Karpas-422 (cell line): ENCODE measurements at places on chromosomes 1 and 21.
A peak's percentile ranks its signal among the peaks of the same experiment; 100 is the strongest.

- H3K4me3 ChIP-seq, result no peak overlapping the region
- H3K27ac ChIP-seq, result no peak overlapping the region
- DNase-seq, result no peak
- peaks cover 18% of the 10 kb centered on the region for H3K4me1 ChIP-seq
- H3K27me3 ChIP-seq, result no peaks in the 10 kb centered on the region
Measured at GRCh38 chr1:9865724-9866123, 42.0 kb upstream of the CLSTN1 start.

GRCh38 chr1:113534875-113535274, 144.6 kb downstream of the MAGI3 start:
- no peaks in the 10 kb centered on the region for H3K36me3 ChIP-seq
- H3K27ac ChIP-seq, result no peak overlapping the region
- no peak for DNase-seq

DNA sequence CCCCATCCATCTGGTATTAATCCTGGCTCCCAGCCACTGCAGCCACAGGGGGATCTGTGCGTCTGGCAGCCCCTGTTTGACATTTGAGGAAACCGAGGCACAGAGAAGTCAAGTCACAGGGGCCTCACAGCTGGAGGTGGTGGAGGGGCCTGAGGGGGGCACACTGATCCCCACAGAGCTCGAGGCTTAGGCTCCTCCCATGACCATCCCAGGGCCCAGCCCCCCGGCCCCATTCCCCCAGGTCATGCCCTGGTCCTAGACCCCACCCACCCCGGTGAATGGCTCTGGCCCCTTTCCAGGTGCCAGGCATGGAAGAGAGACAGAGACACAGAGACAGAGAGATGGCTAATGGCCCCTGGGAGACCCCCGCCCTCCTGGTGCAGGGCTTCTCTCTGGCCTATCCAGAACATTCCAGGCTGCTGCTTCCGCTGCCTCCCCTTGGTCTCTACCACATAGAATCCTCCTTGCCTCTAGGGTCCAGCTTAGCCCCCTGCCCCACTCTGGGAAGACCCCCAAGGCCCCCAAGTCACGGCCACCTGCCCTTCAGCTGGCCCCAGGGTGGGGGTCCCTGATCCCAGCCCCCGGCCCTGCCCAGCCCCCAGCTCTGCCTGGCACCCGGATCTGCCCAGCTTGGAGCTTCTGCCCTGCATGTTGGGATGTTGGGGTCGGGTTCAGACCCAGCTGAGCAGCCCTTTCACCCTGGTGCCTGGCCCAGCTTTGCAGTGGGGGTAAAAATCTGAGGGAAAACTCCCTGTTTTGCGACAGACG, 29.2 kb upstream of the LRRC3 start:
- no peaks in the 10 kb centered on the region for H3K36me3 ChIP-seq
- H3K27me3 ChIP-seq, result no peaks in the 10 kb centered on the region
- no peak overlapping the region for H3K4me3 ChIP-seq
- no peak overlapping the region for H3K27ac ChIP-seq

DNA sequence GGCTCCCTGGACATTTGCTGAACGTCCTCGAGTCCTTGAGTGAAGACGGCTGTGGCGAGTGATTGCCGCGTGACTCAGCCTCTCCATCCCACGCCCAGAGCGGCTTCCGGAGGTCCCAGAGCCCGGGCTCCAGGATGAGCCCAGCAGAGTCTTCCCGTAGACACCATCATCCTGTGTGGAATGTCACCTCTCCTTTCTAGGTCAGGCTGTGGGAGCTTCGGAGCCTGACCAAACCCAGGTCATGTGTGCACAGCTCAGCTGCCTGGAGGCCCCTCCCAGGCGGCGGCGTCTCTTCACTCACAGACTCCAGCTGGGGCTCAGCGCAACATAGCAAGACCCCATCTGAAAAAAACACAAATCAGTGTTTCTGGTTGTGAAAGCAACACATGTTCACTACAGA, 38.2 kb downstream of the PRKCZ start:
- DNase-seq, result no peak
- H3K4me3 ChIP-seq, result no peak overlapping the region

- H3K36me3 ChIP-seq, result no peaks in the 10 kb centered on the region
- H3K4me3 ChIP-seq, result no peak overlapping the region
- peaks cover 9% of the 10 kb centered on the region for H3K4me1 ChIP-seq
- no peaks in the 10 kb centered on the region for H3K27me3 ChIP-seq
- no peak overlapping the region for H3K27ac ChIP-seq
- DNase-seq, result no peak
Measured at GRCh38 chr1:211511030-211511700, 19.2 kb upstream of the RD3 start.

DNA sequence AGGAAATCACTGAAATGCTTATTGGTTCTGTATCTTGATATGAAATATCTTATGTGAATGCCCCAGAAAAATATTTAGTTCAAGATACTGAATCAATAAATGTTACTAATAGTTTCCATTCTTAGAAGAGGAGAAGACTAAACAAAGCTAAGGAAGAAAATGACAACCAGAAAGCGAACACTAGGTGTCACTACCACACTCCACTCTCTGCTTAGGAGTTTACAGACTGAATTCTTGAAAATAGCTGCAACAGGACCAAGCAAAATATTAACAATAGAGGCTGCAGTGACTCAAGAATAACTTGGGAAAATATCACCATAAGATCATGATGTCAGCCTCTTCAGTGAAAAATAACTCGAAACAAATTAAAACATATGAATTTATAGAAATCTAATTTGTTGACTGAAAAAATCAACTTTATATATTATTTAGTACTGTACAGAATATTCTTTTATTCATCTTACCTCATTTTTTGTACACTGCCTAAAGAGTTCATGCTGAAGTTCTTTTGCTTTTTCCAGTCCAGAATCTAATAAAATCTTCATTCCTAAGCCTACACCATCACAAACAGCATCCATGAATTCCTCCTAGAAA, 61.6 kb downstream of the KIF14 start:
- no peaks in the 10 kb centered on the region; the same call in 1 of the 2 replicates for H3K4me1 ChIP-seq
- no peak overlapping the region for H3K27ac ChIP-seq
- DNase-seq, result peak; percentile 77
- H3K27me3 ChIP-seq, result no peaks in the 10 kb centered on the region
- peaks cover 5% of the 10 kb centered on the region; the same call in 1 of the 2 replicates for H3K36me3 ChIP-seq

DNA sequence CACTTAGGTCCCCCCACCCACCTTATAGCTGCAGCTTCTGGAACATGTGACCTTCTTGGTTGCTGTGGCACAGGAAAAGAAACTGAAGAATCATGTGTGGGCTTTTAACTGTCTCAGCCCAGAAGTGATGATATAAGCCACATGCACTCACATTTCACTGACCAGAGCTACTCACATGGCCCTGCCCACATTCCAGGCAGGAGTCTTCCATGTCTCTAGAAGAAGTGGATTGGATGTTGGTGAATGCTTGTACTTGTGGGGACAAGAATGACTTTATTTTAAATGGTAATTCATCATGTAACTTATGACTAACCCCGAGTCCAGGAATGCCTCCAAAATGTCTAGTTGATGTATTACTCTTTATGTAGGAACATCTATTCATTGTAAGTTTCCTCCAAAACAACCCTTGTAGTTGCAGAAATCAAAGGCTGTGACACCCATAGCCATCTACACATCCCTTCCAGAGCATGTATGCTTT, 15.8 kb upstream of the CAMK1G start:
- no peak overlapping the region for H3K4me3 ChIP-seq
- DNase-seq, result no peak
- H3K36me3 ChIP-seq, result no peaks in the 10 kb centered on the region
- H3K27me3 ChIP-seq, result no peaks in the 10 kb centered on the region

GRCh38 chr1:218495931-218496330, 150.8 kb downstream of the TGFB2 start:
- no peaks in the 10 kb centered on the region for H3K4me1 ChIP-seq
- no peak overlapping the region for H3K4me3 ChIP-seq
- DNase-seq, result no peak
- H3K27me3 ChIP-seq, result no peaks in the 10 kb centered on the region
- H3K27ac ChIP-seq, result no peak overlapping the region

- H3K4me3 ChIP-seq, result no peak overlapping the region
- DNase-seq, result no peak
- H3K27me3 ChIP-seq, result no peaks in the 10 kb centered on the region
- H3K4me1 ChIP-seq, result no peaks in the 10 kb centered on the region
Measured at GRCh38 chr21:30058928-30059327, 107.7 kb downstream of the CLDN17 start.

GRCh38 chr1:58497499-58497898, 49.0 kb downstream of the OMA1 start:
- peak overlapping the region; percentile 76 for H3K27ac ChIP-seq
- peak; percentile 70 for DNase-seq
- no peaks in the 10 kb centered on the region for H3K27me3 ChIP-seq
- peaks cover 35% of the 10 kb centered on the region for H3K4me1 ChIP-seq

GRCh38 chr1:7177021-7177420, 391.8 kb downstream of the CAMTA1 start:
- no peak for DNase-seq
- H3K27me3 ChIP-seq, result no peaks in the 10 kb centered on the region
- H3K4me1 ChIP-seq, result no peaks in the 10 kb centered on the region
- H3K27ac ChIP-seq, result no peak overlapping the region

- no peak overlapping the region for H3K4me3 ChIP-seq
- no peak for DNase-seq
Measured at GRCh38 chr1:100700586-100700985, 19.0 kb upstream of the VCAM1 start.

GRCh38 chr1:99131546-99131945, 126.9 kb upstream of the PLPPR5 start:
- H3K4me1 ChIP-seq, result no peaks in the 10 kb centered on the region
- H3K36me3 ChIP-seq, result no peaks in the 10 kb centered on the region
- no peak for DNase-seq
- H3K4me3 ChIP-seq, result no peak overlapping the region
- no peak overlapping the region for H3K27ac ChIP-seq

DNA sequence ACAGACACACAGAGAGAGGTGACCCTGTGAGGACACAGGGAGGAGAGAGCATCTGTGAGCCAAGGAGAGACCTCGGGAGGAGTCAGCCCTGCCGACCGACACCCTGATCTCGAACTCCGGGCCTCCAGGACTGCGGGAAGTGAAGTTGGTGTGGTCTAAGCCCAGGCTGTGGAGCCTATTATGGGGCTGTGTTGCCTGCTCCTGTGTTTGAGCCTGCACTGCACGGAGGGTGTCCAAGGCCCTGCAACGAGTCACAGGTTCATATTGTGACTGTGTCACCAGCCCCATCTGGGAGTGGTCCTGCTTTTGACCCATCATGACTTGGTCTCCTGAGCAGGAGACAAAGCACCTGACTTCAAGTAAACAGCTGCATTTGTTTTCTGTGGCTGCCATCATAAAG, 186.0 kb upstream of the AJAP1 start:
- no peaks in the 10 kb centered on the region for H3K27me3 ChIP-seq
- H3K27ac ChIP-seq, result no peak overlapping the region
- DNase-seq, result no peak
- no peaks in the 10 kb centered on the region for H3K4me1 ChIP-seq
- no peak overlapping the region for H3K4me3 ChIP-seq

- no peak overlapping the region for H3K4me3 ChIP-seq
- no peak for DNase-seq
- H3K27me3 ChIP-seq, result no peaks in the 10 kb centered on the region
- H3K27ac ChIP-seq, result no peak overlapping the region
Measured at GRCh38 chr1:94978401-94978800, 51.5 kb upstream of the CNN3 start.

DNA sequence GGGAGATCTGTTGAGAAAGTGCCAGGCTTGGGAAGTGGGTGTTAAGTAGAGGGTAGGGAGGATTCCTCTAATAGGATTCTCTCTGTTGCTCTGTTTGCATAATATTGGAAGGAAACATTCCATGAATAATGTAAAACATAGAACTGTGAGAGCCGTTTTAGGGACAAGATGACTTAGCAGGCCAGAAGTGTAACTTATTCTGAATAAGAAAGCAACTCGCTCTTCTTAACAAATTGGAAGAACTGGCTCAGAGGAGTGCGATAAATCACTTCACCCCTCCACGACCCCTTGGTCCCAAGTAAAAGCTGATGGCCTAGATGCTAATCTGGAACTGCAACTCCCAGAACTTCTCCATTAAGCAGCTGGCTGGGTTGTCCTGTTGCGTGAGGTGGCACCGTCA, 19.1 kb downstream of the SIM2 start:
- H3K4me3 ChIP-seq, result no peak overlapping the region
- H3K4me1 ChIP-seq, result no peaks in the 10 kb centered on the region
- no peak for DNase-seq
- no peaks in the 10 kb centered on the region for H3K27me3 ChIP-seq

- no peaks in the 10 kb centered on the region for H3K27me3 ChIP-seq
- H3K4me1 ChIP-seq, result no peaks in the 10 kb centered on the region
- no peak overlapping the region for H3K4me3 ChIP-seq
- H3K36me3 ChIP-seq, result peaks cover 46% of the 10 kb centered on the region; the same call in 1 of the 2 replicates
- H3K27ac ChIP-seq, result no peak overlapping the region
- no peak for DNase-seq
Measured at GRCh38 chr1:90973897-90974798, 47.7 kb downstream of the ZNF644 start.

DNA sequence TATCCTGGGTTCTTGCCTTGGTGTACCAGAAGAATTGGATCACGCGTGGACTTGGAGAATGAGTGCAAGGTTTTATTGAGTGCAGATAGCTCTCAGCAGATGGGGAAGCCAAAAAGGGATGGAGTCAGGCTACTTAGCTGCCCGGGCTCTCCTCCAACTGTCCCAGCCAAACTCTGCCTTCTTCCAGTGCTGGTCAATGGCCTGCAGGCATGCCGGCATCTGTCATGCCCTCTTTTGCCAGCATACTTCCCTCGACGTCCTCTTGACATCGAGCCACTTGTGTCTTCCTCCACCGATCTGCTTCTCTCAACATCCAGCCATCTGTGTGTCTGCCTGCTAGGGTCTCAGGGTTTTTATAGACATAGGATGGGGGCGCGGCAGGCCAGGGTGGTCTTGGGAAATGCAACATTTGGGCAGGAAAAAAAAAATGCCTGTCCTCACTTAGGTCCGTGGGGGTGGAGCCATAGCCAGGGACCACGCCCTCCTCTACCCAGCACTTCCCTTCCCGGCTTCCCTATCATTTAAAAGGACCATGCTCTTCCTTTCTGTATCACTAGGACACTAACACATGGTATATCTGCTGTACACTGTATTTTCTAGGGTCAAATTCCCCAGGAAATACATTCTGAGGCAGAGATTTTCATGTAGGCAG, 47.0 kb upstream of the BCAR3 start:
- H3K4me1 ChIP-seq, result no peaks in the 10 kb centered on the region
- H3K36me3 ChIP-seq, result no peaks in the 10 kb centered on the region
- DNase-seq, result no peak
- H3K27ac ChIP-seq, result no peak overlapping the region
- H3K27me3 ChIP-seq, result no peaks in the 10 kb centered on the region
- H3K4me3 ChIP-seq, result no peak overlapping the region

GRCh38 chr1:110060034-110060661, 10.3 kb downstream of the ALX3 start:
- H3K4me3 ChIP-seq, result no peak overlapping the region
- DNase-seq, result peak; percentile 91
- no peak overlapping the region for H3K27ac ChIP-seq
- H3K4me1 ChIP-seq, result peaks cover 15% of the 10 kb centered on the region

- no peak overlapping the region for H3K27ac ChIP-seq
- H3K27me3 ChIP-seq, result no peaks in the 10 kb centered on the region
Measured at GRCh38 chr1:112439592-112439991, 43.6 kb downstream of the CTTNBP2NL start.

DNA sequence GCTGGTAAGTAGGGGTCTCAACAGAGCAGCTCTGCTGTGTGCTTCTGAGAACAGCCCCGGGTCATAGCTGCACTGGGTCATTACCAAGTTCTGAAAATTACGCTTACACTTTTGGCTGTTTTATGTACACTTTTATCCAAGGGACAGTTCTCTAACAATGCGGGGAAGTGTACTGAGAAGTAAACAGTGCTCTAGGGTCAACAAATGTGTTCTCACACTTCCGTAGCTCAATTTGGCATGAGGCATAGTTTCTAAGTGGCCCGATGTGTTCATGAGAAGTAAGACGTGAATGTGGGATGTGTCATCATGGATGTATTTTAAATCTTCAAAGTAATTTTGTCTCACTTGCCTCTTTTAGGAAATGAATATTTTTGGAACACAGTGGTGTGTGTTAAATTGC, 10.9 kb upstream of the VAMP3 start:
- no peaks in the 10 kb centered on the region for H3K4me1 ChIP-seq
- no peak for DNase-seq
- H3K4me3 ChIP-seq, result no peak overlapping the region
- H3K27ac ChIP-seq, result no peak overlapping the region
